Stimulated activated naive CD4-positive, alpha-beta T cell treated with Interleukin-2 at 50 U/mL for 16 hours (primary cell): ENCODE measurements at places on chromosomes 3 and 15.

- DNase-seq = no peak
These were observed 12.7 kb downstream of the NR2E3 start for GRCh38 chr15:71822890-71823630.

DNA sequence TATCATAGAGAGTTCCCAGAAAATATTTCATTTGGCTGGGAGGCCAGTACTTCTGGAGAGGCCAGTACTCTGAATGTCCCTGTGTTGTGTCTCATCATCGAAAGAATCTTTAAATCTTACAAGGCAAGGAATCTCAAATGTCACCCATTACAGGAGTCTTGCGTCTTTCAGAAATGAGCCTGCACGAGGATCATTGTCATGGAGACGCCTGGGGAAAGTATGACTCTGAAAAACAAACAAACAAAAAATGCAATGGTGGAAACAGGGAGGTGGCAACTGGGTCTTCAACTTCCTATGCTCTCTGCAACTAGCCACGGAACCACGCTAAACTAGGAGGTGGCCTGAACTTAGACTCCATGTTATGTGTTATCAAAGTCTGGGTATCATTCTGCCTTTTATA lies 804.6 kb downstream of the EPHA3 start:
- DNase-seq = no peak

DNA sequence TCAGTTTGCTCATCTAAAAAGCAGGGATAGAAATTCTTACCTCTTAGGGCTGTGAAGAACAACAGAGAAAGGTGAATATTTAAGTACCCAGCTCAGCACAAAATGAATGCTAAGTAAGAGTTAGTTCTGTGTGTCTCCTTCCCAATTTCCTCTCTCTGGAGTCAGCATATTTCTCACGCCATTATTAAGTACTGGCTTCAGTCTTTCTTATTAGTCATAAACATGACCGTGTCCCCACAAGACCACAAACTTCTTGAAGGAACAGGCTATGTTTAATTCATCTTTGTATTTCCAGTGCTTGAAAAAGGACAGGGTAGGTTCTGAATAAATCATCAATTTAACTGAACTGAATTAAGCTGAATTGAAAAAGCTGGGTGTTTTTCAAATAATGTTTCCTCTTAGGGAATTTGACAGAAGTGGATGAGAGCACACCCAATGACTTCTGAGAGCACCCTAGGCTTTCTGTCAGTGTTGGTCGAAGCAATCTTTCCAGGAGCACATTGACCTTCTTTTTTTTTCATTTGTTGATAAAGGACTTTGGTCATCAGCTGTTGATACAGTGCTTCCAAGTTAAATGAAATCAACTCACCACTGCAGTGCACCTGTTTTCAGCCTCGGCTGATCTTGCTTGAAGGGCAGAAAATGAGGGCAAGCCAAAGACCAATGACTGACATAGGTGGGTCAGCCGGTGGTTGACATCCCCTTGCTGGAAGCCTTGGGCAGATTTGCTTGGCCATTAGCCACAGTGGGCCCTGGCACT lies 324.6 kb downstream of the MFSD1 start:
- no peak for DNase-seq

- DNase-seq = no peak
These were observed 54.1 kb upstream of the FURIN start for GRCh38 chr15:90814191-90814821.

GRCh38 chr3:142374687-142375086 lies 73.2 kb downstream of the XRN1 start:
- no peak for DNase-seq

DNA sequence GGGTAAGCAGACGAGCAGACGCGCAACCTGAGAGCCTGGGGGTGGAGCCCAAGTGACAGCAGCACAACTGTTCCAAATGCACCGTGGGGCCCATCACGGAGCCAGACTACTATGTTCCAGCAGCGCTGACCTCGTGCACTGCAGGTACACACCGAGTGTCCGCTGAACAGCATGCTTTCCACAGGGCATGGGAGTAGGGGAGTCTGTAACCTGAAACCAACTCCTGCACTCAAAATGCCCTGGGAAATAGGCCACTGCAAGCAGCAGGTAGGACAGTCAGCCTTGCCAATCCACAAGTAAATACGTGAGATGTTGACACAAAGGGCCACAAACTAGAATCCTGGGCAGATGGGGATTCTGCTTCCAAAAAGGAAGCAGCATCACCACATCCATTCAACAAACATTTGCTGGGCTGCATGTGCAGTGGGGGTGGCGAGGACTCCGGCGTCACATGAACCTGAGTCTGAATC lies 73.9 kb downstream of the TBC1D2B start:
- DNase-seq = no peak

GRCh38 chr3:50539356-50540286 lies 27.9 kb downstream of the C3orf18 start:
- no peak for DNase-seq

GRCh38 chr15:67080900-67081431 lies 15.6 kb downstream of the SMAD3 start:
- DNase-seq = peak; percentile 77

DNA sequence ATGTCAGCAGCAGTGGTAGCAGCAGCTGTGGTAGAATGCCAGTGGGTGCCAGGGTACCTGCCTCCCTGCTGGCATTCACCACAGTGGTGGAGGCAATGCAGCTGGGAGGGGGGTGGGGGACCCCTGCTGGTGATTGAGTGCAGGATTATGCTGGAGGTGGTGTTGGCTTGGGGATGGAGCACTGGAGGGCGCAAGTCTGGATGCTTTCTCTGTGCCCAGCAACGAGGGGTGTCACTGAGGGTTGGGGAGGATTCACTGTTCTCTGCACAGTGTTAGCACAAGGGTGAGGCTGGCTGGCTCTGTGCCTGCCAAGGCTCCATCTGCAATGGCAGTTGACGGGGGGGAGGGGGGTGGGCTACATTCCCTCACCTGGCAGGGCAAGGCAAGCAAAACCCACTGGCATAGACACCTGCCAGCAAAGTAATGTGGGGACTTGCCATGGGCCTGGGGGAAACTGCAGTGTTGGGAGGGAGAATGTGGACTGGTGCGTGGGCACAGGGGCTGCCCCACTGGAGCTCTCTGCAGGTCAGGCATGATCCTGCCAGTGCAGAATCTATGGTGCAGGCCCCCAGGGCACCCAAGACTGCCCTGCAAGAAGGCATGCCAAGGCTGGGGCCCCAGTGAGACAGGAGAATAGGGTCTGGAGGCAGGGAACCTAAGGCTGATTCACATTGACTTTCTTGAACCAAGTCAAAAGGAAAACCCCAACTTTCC lies 64.3 kb downstream of the MINDY4B start:
- DNase-seq = no peak

GRCh38 chr3:52247409-52248164 lies 2.0 kb downstream of the PPM1M start:
- DNase-seq = no peak

DNA sequence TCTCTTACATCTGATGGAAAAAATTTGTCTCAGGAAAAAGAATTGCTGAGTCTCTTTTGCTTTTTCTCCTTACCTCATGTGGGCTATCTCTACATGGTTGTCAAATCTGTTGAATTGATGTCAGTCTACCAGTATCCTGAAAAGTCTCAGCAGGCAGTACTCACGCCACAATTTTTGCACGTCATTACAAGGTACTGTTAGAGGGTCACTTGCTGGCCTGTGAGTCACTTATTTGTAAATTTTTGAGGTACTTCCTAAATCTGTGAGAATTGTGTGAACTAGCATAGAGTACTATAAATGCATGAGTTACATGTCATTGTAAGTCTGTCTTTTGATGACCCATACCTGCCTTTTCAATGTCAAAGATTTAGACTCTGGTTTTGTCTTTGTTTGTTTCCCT lies 15.9 kb downstream of the HPS3 start:
- no peak for DNase-seq

DNA sequence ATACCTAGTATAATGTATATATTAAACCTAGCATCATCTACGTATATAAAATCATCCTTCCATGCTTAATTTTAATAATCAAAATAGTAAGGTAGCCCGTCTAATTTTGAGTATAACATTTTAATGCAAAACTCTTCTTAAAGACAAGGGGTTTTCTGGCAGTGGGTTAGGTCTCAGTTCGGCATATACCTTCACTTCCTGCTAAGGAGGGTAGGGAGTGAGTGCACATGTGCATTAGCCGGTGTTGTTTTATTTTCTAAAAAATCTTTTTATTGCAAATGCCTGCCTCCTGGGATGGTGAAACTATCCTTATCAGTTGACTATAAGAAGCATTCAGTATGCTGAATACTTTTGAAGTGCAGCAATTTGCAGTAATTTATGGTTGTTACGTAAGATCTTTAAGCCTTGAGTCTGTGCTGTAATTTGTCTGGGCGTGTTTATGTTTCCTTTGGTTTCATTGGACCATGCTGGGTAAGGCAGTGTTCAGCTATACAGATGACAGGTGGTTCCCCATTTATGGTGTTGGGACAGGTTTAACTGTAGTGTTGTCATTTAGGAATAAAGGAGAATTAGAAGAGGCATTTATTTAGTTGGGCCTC lies 11.7 kb downstream of the ARHGEF26 start:
- no peak for DNase-seq
